ENCODE measurements at places on chromosomes 4 and X. TPM values are rescaled to one million over a fixed set of nuclear protein-coding genes. Genes with fewer than 3 reads are reported as not detected.

Gene NRK
- total RNA-seq, result not detected

Gene FBXW7
- total RNA-seq, result 26.7 TPM

- H3K4me1 ChIP-seq, result peaks cover 3% of the 10 kb centered on the region
- DNase-seq, result no peak
- H3K36me3 ChIP-seq, result no peaks in the 10 kb centered on the region
- H3K27me3 ChIP-seq, result peaks cover 13% of the 10 kb centered on the region
- no peak overlapping the region for H3K4me3 ChIP-seq
- no peak overlapping the region for H3K27ac ChIP-seq
Measured at GRCh38 chrX:68698942-68699341, 51.5 kb downstream of the STARD8 start.

GRCh38 chr4:10095296-10095991 is 21.2 kb downstream of the WDR1 start:
- H3K27me3 ChIP-seq, result no peaks in the 10 kb centered on the region
- DNase-seq, result no peak
- H3K4me3 ChIP-seq, result no peak overlapping the region
- H3K4me1 ChIP-seq, result peaks cover 84% of the 10 kb centered on the region
- H3K36me3 ChIP-seq, result peaks cover 64% of the 10 kb centered on the region

DNA sequence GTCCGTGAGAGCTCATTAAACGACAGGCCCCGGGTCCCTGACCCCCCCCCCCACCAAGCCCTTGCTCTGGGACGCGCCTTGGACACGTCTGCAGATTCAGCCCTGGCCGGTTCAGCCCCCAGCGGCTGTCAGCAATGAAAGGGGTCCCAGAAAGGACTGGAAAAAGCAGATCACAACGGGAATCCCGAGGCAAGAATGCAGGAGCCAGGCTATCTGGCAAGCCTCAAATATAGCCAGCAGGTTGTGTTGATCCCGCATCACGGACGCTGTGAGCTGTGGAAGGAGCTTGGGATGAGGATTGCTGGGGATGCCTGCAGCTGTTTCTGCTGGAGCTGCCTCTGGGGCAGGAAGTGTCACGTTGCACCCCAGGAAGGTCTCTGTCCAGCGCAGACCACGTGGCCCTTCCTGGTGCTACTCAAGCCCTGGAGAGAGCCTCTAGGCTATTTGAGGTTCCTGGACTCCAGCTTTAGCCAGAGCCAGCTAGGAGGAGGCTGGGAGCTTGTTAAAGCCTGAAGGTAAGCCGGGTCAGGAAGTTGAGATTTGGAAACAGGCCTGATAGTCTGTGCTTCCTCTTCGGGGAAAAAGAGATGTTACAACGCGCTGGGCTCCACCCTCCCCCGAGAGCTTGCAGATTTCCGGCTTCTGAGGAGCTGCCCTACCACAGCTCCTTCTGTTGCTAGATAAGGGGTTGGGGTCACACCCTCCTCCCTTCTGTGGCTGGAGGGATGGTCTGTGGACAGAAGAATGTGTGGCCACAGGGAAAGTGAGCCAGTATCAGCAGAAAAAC is 19.3 kb upstream of the CSF2RA start:
- H3K27ac ChIP-seq, result peak overlapping the region; percentile 82
- H3K4me3 ChIP-seq, result peak overlapping the region; percentile 49
- peaks cover 19% of the 10 kb centered on the region for H3K4me1 ChIP-seq
- DNase-seq, result peak; percentile 77
- H3K27me3 ChIP-seq, result no peaks in the 10 kb centered on the region

- no peak overlapping the region for H3K4me3 ChIP-seq
- H3K27ac ChIP-seq, result no peak overlapping the region
- H3K27me3 ChIP-seq, result peaks cover 2% of the 10 kb centered on the region
- no peak for DNase-seq
- peaks cover 4% of the 10 kb centered on the region for H3K4me1 ChIP-seq
Measured at GRCh38 chr4:25896776-25897539, 17.1 kb upstream of the SMIM20 start.

GRCh38 chr4:125787707-125788106 is 473.0 kb downstream of the FAT4 start:
- DNase-seq, result no peak
- no peak overlapping the region for H3K4me3 ChIP-seq
- no peaks in the 10 kb centered on the region for H3K36me3 ChIP-seq
- H3K4me1 ChIP-seq, result no peaks in the 10 kb centered on the region
- H3K27me3 ChIP-seq, result no peaks in the 10 kb centered on the region

GRCh38 chr4:169582203-169582602 is 30.2 kb downstream of the NEK1 start:
- H3K4me3 ChIP-seq, result no peak overlapping the region
- H3K4me1 ChIP-seq, result no peaks in the 10 kb centered on the region
- no peaks in the 10 kb centered on the region for H3K27me3 ChIP-seq
- peaks cover 11% of the 10 kb centered on the region for H3K36me3 ChIP-seq

DNA sequence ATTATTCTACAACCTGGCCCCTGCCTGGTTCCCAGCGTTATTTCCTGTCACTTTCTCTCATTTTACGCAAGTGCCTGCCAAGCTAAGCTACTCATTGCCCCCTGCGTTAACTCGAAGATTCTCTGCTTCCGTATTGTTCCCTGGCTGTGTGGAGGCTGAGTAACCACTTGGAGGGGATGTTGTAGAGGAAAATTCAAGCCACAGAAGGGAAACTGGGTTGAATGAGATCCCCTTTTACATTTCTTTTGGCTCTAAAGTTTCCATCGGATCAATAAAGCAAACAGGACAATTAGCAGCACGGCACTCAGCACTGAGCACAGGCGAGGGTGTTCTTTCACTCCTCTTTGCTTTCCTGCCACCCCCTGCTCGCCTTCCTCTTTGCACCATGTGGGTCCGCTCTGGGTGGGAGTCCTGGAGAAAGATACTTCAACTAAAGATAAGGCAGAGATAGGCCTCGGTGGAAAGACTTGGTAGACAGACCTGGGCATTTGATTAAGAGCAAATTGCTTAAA is 4.2 kb upstream of the TMSB4X start:
- H3K4me3 ChIP-seq, result peak overlapping the region; percentile 85
- peak overlapping the region; percentile 96 for H3K27ac ChIP-seq
- H3K4me1 ChIP-seq, result peaks cover 37% of the 10 kb centered on the region
- H3K36me3 ChIP-seq, result peaks cover 16% of the 10 kb centered on the region
- no peaks in the 10 kb centered on the region for H3K27me3 ChIP-seq
- DNase-seq, result peak; percentile 77

GRCh38 chr4:109846395-109847098 is 1.4 kb upstream of the LRIT3 start:
- no peak overlapping the region for H3K4me3 ChIP-seq
- H3K4me1 ChIP-seq, result no peaks in the 10 kb centered on the region
- H3K36me3 ChIP-seq, result no peaks in the 10 kb centered on the region
- no peaks in the 10 kb centered on the region for H3K27me3 ChIP-seq

DNA sequence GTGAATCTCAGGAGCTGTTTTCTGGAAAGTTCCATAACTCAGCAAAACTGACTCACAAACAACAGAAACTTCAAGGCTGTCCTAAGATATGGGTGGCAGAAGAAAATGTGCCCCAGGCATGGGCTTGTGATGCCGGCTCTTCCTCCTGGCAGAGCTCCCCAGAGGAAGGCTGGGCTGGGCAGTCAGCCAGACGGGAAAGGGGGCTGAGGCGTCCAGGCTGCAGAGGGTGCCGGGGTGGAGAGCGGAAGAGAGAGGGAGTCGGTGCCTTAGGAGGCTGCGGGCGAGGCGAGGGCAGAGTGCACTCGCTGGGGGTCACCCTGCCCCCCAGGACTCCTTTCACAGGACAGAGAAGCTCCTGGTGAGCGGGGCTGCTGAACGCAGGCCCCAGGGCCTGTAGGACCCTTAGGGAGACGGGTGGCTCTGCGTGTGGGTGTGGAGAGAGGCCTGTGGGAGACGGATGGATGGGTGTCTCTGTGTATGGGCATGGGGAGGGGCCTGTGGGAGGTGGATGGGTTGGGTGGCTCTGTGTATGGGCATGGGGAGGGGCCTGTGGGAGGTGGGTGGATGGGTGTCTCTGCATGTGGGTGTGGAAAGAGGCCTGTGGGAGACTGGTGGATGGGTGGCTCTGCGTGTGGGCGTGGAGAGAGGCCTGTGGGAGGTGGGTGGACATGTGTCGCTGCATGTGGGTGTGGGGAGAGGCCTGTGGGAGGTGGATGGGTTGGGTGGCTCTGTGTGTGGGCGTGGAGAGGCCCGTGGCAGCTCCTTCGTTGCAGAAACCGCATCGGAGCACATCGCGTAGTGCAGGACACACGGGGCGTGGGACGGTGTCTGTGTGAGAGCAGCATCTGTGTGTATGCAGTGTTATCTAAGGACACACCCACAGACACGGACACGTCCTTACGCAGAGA is 15.9 kb downstream of the PCGF3 start:
- H3K27me3 ChIP-seq, result no peaks in the 10 kb centered on the region
- no peak overlapping the region for H3K4me3 ChIP-seq
- no peak for DNase-seq
- H3K4me1 ChIP-seq, result peaks cover 9% of the 10 kb centered on the region

DNA sequence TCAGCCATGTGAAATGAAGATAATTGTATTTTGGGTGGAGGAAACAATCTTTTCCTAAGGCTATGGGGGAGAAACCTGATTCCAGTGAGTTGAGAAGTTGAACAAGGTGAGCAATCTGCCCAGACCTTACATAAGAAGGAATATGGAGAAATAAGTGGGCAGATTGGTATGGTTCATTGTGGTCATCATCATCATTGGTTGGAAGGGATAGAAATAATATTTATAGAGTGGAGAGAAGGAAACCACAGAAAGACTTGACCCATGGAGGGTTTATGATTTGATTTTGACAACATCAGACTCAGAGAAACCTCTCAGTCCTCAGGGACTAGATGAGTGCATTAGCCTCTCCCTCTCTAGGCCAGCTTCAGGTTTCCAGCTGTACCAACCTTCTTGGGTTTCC is 177.9 kb upstream of the NEIL3 start:
- no peak for DNase-seq
- H3K27me3 ChIP-seq, result peaks cover 4% of the 10 kb centered on the region
- H3K4me1 ChIP-seq, result no peaks in the 10 kb centered on the region
- H3K4me3 ChIP-seq, result no peak overlapping the region

DNA sequence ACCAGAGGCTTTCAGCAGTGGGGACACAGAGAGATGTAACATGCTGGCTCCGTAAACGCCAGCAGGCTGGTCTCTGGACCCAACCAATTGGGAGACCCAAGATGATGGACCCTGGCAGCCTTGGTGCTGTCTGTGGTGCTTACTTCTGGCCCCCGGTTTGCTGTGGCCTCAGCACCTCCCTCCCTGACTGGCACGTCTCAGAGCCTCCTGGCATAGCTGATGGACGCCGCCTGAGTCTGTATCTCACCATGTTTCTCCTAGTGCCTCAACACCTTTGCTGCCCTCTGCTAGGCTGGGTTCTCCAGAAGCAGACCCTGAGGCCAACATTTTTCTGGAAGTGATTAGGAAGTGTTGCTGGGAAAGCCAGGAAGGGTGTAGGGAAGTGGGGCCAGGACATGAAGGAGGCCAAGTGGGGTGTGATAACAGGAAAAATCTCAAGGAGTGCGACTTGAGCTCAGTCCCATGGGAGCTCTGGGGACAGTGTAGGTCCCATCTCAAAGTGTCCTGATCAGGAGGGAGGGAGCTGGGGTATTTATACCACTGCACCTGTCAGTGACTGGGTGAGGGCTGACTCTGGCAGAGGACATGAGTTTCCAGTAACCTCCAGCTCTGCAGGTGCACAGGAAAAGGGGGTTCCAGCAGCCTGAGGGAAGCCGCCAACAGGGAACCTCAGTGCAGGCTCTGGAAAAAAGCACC is 31.8 kb downstream of the PPP2R2C start:
- H3K36me3 ChIP-seq, result no peaks in the 10 kb centered on the region
- DNase-seq, result no peak
- H3K4me3 ChIP-seq, result no peak overlapping the region
- H3K27ac ChIP-seq, result no peak overlapping the region
- no peaks in the 10 kb centered on the region for H3K4me1 ChIP-seq

DNA sequence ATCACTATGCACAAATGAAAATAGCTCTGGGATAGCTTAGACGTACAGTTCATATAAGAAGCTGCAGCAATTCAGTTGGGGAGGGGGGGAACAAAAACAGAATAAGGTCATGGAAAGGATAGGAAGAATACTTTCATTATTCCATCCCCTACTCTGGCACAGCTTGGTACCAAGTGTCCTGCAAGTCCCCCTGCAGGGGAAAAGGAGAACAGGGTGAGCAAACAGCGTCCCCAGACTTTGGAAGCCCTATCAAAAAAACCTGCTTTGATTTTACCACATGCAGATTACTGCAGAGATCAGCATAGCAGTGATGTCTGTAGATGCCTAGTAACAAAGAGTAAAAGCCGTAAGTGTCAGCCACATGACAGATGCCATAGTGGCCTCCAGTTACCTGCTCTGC is 209.4 kb upstream of the NEIL3 start:
- DNase-seq, result no peak
- no peak overlapping the region for H3K4me3 ChIP-seq
- no peaks in the 10 kb centered on the region for H3K36me3 ChIP-seq
- H3K27ac ChIP-seq, result no peak overlapping the region

DNA sequence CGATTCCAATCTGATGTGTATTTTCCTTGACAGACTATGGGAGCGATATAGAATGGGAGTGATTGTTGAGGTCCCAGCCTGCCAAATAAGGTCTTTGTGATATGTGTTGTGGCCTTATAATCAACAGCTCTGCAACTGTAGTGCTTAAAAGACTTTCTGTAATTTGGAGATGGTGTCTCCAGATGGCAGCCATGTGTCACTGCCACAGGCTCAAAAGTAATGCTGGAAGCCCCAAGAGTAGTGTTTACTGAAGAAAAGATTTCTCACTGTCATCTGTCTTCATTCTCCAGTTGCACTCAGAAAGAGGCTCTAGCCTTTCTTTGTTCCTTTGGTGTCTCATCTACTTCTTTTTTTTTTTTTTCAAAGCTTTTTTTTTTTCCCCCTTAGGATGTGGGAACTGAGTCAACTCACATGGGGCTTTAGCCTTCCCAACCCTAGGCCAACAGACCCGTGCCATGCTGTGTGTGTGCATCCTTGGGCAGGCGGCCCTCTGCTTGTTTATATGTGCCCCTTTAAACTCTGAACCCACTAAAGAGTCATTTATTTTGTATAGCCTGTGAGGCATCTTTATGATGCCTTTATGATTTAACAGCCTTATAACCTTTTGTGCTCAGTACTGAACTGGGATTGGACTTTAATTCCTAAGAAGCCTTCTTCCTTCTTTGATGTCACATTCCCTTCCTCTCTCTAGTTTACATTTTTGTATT is 15.6 kb downstream of the SRPX2 start:
- H3K27me3 ChIP-seq, result no peaks in the 10 kb centered on the region
- no peak overlapping the region for H3K27ac ChIP-seq
- no peaks in the 10 kb centered on the region for H3K4me1 ChIP-seq
- no peak overlapping the region for H3K4me3 ChIP-seq
- no peak for DNase-seq
- H3K36me3 ChIP-seq, result no peaks in the 10 kb centered on the region

All from activated naive CD4-positive, alpha-beta T cell treated with anti-CD3 and anti-CD28 coated beads for 36 hours (primary cell).